Astrocyte (in vitro differentiated cells and primary cell): ENCODE measurements at places on chromosomes 6 and 20.

GRCh38 chr6:166587631-166588413, 1.3 kb upstream of the RAMACL start:
- DNase-seq: no peak

DNA sequence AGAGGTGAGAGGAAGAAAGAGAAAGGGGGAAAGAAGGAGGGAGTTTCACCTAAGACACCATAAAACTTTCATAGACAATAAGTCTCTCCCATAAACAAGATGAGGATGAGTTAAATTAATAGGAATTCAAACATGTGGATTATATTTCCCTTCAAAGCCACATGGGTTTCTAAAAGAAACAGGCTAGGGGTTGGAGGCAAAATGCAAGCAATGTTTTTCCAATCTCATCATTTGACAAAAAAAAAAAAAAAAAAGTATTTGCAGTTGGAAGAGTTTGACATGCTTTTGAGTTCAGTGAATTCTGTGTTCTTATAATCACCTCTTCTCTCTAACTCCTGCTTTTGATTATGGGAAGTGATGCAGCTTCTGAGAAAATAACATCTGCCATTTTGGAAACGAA, 286.5 kb upstream of the PRND start:
- peak; percentile 4 for DNase-seq

DNA sequence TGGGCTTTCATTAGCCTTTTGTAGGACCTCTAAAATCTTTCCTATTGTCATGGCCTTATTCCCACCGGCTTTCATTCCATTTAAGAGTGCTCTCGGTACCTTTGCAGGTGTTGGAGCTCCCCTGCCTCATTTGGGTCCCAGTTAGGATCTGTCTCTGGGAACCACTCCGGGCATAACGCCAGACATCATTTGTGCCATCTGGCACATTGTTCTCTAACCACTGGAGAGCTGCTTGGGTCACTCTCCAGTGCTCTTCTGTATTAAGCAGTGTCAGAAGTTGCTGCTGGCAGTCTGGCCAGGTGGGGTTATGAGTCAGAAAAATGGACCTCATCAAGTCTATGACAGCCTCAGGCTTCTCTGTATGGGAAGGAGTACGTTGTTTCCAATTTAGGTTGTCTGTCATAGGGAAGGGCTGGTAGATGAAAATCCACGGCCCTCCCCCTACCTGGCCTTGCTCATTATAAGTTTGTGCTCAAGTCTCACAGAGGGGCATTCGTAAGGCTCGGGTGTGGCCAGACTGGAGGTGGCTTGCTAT, 62.9 kb upstream of the MOCS1 start:
- DNase-seq: no peak

- DNase-seq: peak; percentile 80
These were observed 842.2 kb downstream of the EPHA7 start for GRCh38 chr6:92577077-92577719.

- DNase-seq: no peak
These were observed 66.6 kb downstream of the PREX1 start for GRCh38 chr20:48761023-48761785.

GRCh38 chr6:140809694-140810101, 1323.0 kb upstream of the GJE1 start:
- peak; percentile 74 for DNase-seq

DNA sequence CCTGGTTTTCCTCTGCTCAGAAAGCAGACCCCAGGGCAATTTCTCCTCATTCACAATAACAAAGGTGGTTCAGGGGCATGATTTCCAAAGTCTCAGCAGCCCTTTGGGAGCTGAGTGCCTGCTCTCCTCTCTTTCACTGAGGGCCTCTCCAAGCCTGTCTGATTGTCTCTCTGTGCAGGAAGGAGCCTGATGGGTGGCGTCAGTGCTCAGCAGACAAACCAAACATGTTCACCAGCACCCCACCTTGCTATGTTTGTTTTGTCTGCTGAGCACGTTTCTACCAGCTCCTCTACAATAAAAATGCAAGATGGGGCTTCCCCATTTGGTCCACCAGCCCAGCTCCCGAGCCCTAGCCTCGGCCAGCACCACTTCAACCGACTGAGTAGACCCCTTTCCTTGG, 25.4 kb upstream of the TCP11 start:
- no peak for DNase-seq

- peak; percentile 14 for DNase-seq
These were observed 61.9 kb downstream of the GPR6 start for GRCh38 chr6:110039981-110040383.

- DNase-seq: no peak
These were observed 2.2 kb upstream of the TUBB2B start for GRCh38 chr6:3229566-3230178.
